Activated CD4-positive, CD25-positive, alpha-beta regulatory T cell treated with anti-CD3 and anti-CD28 coated beads, Interleukin-2, amount 50 U/mL, for 24 hours (primary cell): ENCODE measurements at places on chromosomes 5 and 9.

DNA sequence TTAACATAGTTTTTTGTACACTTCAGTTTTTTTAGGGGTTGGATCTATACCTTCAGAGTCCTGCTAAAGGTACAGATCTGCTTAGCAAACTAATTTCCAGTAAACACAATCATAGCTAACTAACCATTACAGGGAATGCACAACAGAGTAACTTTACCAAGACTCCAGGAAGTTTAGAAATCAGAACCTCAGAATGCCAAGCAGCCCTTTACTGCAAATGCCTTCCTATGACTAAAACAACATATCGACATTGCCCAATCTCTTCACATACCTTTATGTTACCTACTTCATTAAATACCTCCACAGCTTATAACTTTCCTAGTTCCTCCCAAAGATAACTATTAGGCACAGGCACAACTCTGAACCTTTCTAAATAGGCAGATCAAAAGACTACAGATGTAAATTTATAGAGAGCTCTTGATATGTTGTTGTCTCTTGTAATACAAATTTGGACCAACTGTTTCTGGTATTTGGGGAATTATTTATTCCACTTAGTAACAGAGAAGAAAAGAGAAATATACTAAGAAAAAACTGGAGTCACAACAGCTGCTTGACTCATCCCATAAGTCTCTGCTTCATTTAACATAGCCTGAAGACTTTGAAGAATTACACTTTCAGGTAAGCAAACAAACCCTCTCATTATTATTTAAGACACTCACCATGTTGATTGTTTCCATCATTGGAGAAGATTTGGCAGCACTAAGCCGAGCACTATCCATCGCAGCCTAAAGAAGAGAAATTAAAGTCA lies 46.0 kb upstream of the OR2K2 start:
- no peak for ATAC-seq

- ATAC-seq: no peak
Measured at GRCh38 chr5:111774525-111774924, 17.5 kb upstream of the NREP start.

GRCh38 chr5:37638897-37639296 lies 200.9 kb downstream of the GDNF start:
- no peak for ATAC-seq

DNA sequence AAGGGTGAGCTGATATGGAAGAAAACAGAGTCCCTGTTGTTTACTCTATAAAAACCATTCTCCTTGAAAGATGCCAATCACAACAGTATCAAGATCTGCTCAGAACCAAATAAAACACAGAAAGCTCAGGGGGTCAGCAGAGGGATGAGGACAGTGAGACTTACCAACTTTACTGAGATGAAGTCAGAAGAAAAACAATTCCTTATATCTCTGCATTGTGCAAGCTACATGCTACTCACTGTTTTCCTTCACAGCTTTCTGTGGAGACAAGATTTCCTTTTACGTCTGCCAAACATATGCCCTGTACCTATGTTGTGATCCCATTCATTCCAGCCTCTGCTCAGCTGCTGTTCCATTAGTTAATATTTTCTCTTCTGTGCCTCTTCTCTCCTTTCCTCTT lies 185.6 kb downstream of the TSSK1B start:
- ATAC-seq: no peak

GRCh38 chr5:40601198-40601868 lies 78.4 kb upstream of the PTGER4 start:
- no peak for ATAC-seq

- ATAC-seq: no peak
Measured at GRCh38 chr5:105931881-105932421, 1738.8 kb downstream of the EFNA5 start.

- no peak for ATAC-seq
Measured at GRCh38 chr5:535846-536698, 11.8 kb upstream of the SLC9A3 start.

- ATAC-seq: no peak
Measured at GRCh38 chr5:7872517-7873130, 3.7 kb downstream of the MTRR start.

GRCh38 chr9:129576546-129577543 lies 44.1 kb downstream of the C9orf50 start:
- no peak for ATAC-seq

- no peak for ATAC-seq
Measured at GRCh38 chr5:116448870-116449427, 125.7 kb downstream of the SEMA6A start.

- no peak for ATAC-seq
Measured at GRCh38 chr5:80860924-80861613, 99.1 kb upstream of the RASGRF2 start.

DNA sequence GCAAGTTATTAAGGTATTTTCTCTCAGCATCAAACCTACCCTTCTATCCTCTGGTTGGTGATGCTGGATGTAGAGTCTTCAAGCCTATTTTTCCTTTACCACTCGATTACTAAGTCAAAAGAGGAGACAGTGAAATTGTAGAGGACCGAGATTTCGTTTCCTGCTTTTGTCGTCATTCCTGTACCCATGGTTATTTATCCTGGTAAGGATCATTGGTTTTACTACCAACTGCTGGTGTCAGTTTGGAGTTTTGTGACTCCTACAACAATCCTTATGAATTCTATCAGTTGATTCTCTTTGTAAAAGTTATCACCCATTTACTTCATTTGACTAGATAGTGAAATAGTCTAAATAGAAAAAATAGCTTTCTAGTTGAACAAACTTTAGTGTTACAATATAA lies 2028.2 kb upstream of the ACO1 start:
- no peak for ATAC-seq

DNA sequence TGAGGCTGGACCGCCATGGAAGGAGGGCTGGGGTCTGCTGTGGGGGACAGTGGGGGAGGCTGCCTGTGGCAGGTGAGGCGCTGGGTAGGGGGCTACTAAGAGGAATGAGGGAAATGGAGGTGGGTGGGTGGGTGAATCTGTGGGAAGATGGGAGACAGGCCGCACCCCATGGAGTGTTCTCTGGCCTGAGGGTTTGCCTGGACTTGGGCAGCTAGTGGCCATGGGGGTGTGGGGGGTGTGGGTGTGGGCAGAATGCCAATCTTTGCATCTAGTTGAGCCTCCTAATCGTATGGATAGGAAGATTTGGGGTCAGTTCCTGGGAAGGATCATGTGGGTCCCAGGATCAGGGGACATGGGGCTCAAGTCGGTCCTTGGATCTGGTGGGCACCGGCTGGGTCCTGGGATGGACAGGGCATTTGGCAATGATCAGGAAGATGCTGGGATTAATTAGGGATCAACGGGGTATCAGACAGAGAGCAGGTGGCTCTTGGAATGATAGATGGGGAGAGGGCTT lies 518 bp downstream of the ZDHHC12 start:
- no peak for ATAC-seq

- no peak for ATAC-seq
Measured at GRCh38 chr9:85249313-85249621, 492.5 kb downstream of the AGTPBP1 start.

- ATAC-seq: no peak
Measured at GRCh38 chr5:164058621-164059020, 553.2 kb downstream of the MAT2B start.

- ATAC-seq: peak; percentile 26
Measured at GRCh38 chr9:114387680-114388356, at the start of gene AKNA. AKNA (minus strand) TSS chr9:114387982; CDS start chr9:114381333, 6,649 bp downstream.

DNA sequence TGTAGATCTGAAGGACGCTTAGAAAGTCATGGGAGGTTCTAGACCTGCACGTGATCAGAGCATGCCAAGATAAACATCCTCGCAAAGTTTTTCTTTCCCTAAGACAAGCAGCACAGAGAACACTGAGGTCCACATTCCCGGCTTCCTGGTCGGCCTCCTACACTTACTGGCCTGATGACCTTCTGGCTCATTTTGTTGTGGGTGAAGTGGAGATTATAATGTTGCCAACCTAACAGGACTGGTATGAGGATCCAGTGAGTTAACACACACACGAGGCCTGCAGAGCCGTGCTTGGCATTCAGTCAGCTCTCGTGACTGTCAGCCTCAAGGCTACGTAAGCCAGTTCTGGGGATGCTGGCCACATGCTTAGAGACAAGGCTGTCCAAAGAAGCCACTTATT lies 186.0 kb downstream of the TENT4A start:
- ATAC-seq: no peak

DNA sequence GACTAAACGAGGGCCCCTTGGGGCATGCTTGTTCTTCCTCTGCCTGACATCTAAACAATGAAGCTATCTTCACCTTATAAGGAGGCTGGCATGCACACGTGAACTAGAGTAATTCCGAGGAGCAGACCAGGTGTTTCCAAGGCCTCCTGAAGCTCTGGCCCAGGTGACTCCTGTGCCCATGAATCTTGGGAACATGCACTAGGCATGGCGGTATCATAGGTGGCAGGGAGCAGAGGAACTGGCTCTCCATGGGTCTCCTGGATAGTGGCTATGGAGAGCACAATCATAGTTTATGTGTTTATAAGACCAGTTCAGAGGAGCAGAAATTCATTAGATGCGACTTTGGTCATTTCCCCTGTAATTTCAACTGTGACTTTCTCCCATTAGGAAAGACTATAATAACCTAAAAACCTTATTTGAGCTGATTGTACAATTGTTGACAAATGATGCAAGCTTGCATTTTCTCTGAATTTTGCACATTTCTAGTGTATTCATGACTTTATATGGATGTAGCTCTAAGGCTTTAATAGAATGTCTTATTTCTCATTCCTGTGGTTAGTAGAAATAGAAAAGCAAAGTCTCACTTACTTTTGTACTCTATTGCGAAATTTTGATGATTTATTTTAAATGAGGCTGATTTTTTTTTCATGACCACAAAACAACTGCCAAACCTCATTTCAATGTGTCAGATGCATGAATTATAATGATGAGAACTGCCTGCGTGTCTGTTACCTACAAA lies 135.3 kb upstream of the RPS23 start:
- ATAC-seq: no peak

- no peak for ATAC-seq
Measured at GRCh38 chr5:155311721-155312120, 298.2 kb downstream of the KIF4B start.

DNA sequence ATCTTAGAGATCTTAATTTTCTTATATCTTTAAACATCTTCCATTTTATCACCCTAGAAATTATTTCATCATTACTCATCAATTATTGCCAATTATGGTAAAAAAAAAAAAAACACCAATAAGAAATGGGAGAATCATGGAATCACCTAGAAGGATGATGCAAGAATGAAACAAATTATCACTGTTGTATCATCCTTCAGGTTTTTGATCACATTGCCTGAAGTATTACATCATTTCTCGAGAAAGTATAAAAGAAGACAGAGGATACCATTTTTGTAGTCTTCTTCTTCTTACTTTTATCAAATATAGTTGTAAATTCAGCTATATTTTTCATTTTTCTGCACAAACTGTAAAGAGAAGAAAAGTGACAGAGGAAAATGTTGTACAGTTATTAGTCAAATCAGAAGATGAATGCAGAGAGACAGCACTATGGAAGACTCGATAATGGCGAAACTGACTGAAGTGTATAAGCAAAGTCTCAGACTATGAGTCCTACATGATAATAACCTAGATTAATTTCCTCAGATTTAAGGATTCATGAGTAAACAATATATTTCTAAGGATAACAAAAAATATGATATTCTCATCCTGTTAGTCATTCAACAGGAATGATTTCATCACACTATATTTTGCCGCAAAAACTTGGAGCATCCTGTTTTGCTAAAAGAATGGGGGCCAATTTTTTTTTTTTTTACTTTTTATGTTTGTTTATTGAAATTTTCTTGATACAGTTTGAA lies 5.9 kb upstream of the STC2 start:
- ATAC-seq: no peak

GRCh38 chr5:172801179-172801671 lies 30.2 kb upstream of the DUSP1 start:
- ATAC-seq: no peak

DNA sequence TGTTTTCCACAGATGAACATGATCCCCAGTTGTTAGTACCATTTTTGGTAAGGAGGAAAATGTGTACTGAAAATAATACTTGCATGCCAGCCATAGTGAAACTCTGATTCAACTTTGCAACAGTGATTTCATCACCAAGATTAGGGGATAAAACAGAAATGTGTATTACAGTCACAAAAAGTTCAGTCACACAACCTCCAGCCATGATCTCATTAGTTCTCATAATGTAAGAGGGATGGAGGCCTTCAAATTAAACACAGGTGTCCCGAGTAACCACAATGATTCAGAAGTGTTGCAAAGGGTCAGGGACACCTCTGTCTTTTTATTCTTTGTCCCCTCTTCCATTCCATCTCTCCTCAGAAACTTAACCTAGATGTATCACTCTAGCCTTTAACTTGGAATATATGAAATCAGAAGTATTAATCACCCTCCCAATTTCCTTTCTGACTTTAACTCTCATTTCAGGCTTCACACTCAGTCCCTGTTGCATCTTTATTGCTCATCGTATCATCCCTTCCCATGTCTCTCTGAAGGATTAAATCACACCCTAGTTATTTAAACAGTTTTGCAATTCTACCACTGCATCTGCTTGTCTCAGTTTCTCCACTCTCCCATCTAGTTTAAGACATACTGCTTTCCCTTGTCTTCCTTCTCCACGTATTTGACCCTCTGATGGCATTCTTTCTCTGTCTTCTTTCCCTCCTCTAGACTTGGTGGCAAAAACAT lies 291.2 kb downstream of the ADAMTS6 start:
- peak; percentile 80 for ATAC-seq

- ATAC-seq: no peak
Measured at GRCh38 chr5:72035831-72036230, 71.4 kb upstream of the MAP1B start.

GRCh38 chr5:98772415-98773213 lies 849 bp upstream of the RGMB start:
- peak; percentile 34 for ATAC-seq

DNA sequence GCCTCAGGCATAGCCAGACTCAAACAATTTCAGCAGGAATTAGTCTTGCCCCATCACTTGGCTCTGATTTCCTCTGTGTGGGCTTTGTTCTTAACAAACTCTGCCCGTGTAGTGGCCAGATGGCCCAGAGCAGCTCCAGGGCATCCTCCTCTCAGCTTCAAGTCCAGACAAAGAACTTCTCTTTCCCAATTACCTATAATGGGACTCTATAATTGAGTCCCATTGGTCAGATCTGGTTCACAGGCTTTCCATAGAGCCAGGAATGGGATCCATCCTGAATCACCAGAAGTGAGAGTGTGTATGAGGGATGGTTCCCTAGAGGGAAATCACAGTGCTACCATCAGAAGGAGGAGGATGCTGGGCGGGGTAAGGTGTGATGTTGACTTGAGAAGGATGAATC lies 515.8 kb downstream of the KIF4B start:
- ATAC-seq: no peak

GRCh38 chr5:108367679-108368334 lies 14.1 kb downstream of the FBXL17 start:
- ATAC-seq: no peak

GRCh38 chr5:139068060-139068459 lies 130.1 kb downstream of the SIL1 start:
- no peak for ATAC-seq

DNA sequence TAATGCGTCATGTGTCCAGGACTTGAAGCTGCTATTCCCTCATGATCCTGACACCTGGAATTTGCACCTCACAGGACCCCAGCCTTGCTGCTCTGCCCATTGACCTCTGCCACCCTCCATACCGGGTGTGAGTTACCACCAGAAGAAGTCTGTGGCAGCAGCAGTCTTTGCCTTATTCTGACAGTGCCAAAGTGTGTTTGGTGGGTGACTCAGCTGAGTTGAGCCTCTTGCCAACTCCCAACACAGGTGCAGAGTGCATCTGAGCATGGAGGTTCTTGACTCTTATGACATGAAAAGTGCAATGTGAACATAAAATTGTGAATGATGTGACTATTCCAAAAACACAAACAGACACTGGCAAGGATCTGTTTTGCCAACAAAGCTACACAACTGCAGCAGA lies 1166.5 kb upstream of the CDH18 start:
- ATAC-seq: no peak
